ENCODE measurements at places on chromosomes 5 and 9.
A peak's percentile ranks its signal among the peaks of the same experiment; 100 is the strongest.

DNA sequence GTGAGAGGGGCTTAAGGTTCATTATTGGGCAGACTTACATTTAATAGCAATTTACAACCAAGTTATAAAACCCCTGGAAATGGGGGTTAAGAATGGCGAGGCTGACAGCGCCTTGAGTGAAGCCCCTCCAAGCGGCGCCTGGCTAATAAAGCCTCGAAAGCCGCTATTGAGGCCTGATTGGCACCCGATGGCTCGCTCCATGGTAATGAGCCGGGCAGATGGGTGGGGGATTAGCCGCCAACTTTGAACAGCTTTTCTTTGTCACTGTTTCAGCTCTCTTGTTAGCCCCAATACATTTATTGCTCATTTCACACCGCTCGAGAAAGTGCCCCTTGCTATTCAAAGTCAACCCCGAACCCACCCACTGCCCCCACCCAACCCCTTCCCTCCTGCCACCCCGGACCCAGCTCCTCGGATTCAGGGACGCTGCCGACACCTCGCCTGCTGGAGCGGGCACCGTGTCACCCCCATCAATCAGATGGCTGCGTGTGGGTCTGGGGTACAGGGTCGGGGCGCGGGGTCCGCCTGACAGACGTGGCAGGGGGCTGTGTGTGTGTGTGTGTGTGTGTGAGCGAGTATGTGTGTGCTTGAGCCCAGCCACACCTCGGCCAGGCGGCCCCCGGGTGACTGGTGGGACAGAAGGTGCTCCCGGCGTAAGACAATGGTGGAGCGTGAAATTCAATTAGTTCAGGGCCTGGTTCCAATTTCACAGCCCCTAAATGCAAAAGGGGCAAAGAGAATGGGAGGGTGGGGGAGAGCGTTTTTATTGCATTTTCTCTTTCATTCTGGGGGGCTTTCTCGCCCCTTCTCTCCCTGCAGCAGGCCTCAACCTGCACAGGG is 34.2 kb downstream of the ASS1 start:
- DNase-seq, result no peak

GRCh38 chr5:558326-558725 is 34.1 kb upstream of the SLC9A3 start:
- DNase-seq, result no peak

GRCh38 chr5:174937201-174938123 is 213.1 kb downstream of the MSX2 start:
- no peak for DNase-seq

- DNase-seq, result no peak
Measured at GRCh38 chr9:92279302-92279701, 14.2 kb downstream of the IARS1 start.

DNA sequence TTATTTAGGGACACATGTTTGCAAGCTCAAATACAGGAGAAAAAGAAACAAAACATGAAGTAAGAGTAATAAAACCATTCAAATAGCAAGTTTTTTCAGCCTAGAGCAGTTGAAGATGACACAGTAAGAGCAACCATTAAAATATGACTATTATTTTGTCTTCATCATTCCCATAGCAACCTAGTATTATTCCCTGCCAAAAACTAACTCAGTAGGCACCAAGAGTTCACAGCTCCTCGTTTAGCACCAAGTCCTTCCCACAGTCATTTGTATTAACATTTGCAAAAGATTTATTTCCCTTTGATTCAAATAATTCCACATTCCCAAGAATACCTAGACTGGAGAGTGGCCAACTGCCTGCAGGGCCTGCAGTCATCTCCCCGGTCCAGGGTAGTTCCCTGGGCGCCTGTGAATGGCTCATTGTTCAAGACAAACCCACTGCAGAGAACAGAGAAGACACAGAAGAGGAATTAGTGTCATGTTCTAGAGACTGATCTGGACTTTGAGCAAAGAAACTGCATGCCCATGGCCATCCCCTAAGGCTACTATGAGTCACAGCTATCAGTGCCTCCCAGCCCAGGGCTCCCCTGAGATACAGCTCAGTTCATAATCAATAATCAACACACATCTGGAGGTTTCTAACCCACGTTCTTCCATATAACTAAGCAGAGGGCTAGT is 139.1 kb upstream of the MAP3K1 start:
- DNase-seq, result no peak

GRCh38 chr5:55534436-55535198 is at the start of gene PLPP1:
Gene PLPP1, minus strand, starts transcription at chr5:55534964. Its CDS starts 335 bp downstream, at chr5:55534629.
- peak; percentile 53 for DNase-seq

DNA sequence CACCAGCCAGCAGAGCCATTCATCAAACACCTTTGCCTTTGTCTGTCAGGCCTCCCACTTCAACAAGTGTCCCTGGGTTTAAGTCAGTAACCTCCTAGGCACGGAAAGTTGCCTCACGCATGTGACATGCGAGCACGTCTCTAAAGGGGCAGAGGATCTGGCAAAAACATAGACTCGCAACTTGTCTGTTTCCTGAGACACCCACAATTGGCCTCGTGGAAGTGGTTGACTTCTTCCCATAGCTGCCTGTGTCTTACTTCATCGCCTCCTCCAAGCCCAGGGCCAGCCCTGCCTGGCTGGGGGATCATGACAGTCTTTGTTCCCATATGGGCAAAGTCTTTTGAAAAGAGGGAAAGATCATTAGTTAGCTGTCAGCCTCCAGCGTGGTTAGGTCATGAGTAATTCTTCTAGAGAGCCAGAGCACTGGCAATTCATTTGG is 35.5 kb upstream of the GLRX start:
- DNase-seq, result no peak

DNA sequence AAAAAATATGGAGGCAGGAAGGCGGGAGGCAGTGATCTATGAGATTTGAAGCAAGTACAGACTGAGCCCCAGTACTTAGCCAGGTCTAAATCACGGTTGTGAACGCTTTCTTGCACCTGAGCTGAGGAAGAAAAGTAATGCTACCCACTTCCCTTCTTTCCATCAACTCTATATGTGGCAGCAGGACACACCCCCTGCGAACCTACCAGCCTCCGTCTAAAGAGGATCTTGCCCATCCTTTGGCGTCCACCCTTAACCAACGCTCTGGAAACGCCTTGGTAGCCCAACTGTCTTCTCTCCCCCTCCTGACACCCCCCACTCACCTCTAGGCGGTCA is 545 bp downstream of the HMGCS1 start:
- no peak for DNase-seq

- DNase-seq, result no peak
Measured at GRCh38 chr5:148966348-148966747, 96.5 kb downstream of the SH3TC2 start.

DNA sequence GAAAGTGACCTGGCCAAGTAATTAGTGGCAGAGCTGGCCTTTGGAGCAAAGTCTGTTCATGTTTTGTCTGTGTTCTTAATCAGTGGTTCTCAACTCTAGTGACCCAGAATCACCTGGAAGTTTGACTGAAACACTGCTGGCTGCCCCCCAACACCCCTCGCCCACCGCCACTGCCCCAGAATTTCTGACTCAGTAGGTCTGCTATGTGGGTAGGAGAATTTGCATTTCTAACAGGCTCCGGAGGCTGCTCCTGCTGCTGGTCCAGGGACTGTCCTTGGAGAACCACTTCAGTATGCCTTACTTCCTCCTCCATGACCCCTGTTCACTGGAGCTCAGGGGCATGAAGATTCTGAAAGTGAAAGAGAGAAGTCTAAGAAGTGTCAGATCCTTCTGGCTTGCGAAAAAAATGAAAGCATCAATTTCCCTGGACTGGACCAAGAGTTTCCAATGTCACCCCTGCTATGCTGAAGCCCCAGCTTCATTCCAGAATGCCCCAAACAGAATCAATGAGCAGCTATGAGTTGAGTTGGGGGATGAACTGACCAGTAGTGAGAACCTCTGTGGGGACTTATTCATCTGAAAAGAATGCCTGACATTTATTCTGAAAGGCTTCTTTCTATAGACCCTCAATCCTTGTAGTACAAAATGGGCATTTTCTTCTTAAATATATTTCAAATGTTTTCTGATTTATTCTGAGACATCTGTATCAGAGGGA is 20.8 kb upstream of the COL15A1 start:
- DNase-seq, result no peak

DNA sequence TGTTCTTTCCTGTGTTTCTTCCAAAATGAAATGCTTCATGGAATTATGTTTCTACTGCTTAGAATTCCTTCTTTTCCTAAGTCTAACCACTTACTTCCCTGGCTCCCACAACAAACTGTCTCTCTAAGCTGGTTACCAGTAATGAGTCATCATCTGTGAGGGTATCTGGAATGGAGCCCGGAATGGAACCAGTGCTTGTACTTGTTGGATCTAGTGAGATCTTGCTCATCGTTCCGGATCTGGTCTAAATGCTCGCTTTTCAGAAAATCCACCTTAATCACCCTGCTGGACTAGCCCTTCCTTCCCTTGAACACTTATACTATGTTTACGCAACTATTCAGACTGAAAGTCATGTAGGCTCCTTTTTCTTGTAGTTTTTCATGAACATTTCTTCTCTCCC is 184.8 kb downstream of the PBX3 start:
- no peak for DNase-seq

DNA sequence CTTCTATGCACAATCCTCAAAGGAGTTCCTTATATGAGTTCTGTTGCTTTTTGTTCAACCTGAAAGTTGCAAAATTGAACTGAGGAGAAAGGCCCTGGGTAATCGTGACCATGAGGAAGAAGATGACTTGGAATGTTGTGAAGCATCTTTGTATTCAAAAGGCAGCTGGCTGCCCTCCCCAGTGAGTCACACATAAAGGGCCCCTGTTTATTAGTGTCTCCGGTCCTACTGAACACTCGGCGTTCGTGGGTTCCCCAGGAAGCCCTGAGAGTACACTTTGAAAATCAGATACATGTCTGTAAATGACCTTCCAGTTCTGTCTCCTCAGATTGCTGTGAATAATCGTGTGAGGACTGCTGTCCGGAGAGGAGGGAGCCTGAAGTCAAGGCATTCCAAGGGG is 73.6 kb downstream of the C9orf153 start:
- DNase-seq, result no peak

DNA sequence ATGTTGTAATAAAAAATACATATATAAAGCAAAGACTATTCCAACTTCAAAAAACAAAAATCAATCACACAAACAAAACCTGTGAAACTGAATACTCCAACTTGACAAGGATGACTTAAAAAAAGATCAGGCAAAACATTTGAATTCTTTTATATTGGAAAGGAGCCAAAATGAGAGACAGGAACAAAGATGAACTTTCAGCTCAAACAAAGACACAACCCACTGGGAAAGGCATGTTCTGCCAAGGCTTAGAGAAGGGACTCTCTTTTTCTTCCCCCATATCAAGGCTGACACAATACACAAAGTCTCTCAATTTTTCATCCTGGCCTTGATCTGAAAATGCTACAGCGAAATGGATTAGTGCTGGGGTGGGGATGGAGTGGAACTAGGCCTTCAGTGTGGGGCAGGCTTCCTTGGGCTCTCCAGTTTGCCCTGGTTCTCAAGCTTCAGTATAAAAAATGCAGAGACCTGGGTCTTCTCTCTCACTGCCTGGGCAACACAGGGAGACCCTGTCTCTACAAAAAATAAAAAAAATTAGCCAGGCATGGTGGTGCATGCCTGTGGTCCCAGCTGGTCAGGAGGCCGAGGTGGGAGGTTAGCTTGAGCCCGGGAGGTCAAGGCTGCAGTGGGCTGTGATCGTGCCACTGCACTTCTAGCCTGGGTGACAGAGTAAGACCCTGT is 11.6 kb upstream of the FAM169A start:
- DNase-seq, result no peak

GRCh38 chr9:78605041-78606000 is 308.4 kb downstream of the PSAT1 start:
- DNase-seq, result no peak

DNA sequence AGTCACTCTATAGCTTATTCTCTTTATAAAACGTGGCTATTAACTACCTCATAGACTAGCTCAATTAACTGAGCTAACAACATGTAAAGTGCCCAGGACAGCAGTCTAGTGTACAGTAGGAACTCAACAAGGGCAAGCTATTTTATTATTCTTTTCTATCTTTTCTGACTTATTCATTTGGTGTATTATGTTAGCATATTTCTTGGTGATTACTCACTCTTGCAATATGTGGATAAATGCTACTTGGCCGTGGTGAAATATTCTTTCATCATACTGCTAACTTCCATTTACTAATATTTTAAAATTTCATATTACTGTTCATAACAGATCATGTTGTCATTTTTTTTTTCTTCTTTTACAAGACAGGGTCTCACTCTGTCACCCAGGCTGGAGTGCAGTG is 4.9 kb downstream of the SLC25A51 start:
- no peak for DNase-seq

Measured in stimulated activated CD4-positive, alpha-beta T cell treated with anti-CD3 and anti-CD28 coated beads, Interleukin-12 subunit alpha, Interleukin-12 subunit beta, amount 100 ng/mL, for 48 hours (primary cell).